ENCODE measurements at places on chromosomes 11 and 22.

GRCh38 chr11:69140635-69141034, 15.1 kb upstream of the SMIM38 start:
- DNase-seq, result no peak

- DNase-seq, result no peak
Measured at GRCh38 chr11:101862391-101863233, 52.2 kb upstream of the CEP126 start.

DNA sequence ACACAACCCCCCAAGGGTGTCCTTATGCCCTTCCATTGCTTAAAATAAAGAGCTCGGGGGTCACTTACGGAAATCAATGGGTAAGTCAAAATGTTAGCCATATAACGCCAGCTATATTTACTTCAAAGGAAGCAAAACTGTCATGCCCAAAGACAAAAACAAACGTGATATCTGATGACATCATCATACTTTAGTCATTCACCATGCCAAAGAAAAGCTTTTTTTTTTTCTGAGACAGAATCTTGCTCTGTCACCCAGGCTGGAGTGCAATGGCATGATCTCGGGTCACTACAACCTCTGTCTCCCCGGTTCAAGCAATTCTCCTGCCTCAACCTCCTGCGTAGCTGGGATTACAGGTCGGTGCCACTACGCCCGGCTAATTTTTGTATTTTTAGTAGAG, 47.7 kb upstream of the SC5D start:
- no peak for DNase-seq

DNA sequence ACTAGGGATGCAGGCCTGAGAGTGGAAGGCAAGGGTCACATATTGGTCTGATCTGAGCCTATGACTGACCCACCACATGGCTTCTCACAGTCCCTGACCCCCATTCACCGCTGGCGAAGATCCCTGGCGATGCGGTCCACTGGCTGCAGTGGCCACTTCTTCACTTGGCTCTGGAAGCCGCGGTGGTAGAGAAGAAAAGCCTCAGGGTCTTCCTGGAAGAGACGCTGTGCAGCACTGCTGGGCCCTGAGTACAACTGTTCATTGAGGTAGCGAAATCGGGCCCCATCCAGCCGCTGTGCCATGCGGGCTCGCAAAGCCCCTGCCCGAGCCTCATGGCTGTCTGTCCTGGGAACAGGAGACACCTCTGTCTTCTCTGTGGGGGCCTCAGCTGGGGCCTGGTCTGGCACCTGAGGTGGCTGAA, 2.4 kb downstream of the RRP8 start:
- no peak for DNase-seq

DNA sequence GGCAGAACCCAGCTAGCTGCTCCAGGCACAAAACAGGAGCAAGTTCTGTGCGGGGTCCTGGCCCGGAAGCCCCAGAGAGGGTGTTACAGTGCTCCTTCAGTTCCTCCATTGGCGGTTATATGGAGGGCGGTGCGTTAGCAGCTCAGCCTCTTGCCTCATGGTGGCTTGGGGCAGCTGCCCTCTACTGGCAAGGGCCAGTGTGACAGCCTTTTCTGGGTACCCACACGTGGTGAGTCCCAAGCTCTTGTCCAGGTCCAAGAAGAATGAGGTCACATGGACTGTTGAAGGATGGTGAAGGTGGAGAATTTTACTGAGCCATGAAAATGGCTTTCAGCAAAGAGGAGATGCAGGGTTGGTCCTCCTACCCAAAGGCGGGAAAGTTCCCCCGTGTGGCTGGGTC, 100.5 kb downstream of the WT1 start:
- no peak for DNase-seq

DNA sequence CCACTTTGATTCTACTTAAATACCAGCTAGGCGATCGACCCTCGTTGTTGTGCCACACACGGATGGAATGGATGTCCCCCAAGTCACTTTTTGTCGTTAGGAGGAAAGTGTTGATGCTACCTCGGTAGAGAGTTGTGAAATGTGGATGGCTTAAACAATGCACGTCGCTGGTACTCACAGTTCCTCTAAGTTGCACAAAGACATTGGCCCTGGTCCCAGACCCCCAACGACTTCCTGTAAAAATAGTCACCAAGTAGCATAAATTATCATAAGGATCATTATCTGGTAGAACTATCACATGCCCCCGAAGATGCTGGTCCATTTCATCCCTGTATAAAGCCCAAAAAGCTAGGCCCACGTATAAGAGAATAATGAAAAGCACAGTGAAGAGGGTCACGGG, 3.8 kb downstream of the PKDREJ start:
- no peak for DNase-seq

GRCh38 chr11:69909561-69910518, 90.6 kb upstream of the FGF3 start:
- DNase-seq, result no peak

- DNase-seq, result no peak
Measured at GRCh38 chr22:40603088-40603605, 33.4 kb downstream of the MRTFA start.

GRCh38 chr11:111469200-111469599, 43.0 kb downstream of the BTG4 start:
- no peak for DNase-seq

DNA sequence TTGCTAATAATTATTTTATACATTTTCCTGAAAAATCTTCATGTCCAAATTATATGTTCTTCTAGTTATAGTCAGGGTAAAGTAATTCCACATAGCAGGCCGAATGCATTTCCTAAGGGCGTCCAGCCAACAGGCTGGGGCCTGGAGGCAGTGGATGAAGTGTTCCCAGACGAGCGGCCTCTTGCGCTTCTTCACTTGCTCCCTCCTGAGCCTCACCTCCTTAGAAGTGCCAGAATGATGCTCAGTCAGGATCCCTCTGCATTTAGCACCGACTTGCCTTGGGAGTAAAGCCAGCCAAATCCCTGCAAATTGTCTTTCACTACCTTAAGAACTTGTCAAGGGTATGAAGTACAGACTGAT, 1.5 kb downstream of the OLFML1 start:
- DNase-seq, result no peak

GRCh38 chr22:30922151-30922611, 46.4 kb downstream of the MORC2 start:
- DNase-seq, result peak; percentile 41

DNA sequence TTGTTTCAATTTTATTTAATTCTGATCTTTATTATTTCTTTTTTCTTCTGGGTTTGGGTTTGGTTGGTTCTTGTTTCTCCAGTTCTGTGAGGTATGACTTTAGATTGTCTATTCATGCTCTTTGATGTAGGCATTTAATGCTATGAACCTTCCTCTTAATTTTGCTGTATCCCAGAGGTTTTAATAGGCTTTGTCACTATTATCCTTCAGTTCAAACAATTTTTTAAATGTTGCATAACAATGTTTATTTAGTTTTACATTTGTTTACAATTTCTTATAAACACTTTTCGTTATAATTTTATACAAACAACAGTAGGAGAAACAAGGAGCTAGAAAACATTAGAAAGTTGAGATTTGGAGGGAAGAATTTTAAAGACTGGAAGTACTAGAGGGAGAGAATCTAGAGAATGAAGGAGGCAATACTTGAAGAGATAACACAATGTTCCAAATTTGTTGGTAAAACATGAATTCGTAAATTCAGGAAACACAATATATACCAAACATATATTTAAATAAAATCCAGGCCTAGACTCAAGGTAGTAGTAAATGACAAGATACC, 96.2 kb upstream of the SERPIND1 start:
- DNase-seq, result no peak

GRCh38 chr11:68325907-68326220, 13.5 kb downstream of the LRP5 start:
- no peak for DNase-seq

DNA sequence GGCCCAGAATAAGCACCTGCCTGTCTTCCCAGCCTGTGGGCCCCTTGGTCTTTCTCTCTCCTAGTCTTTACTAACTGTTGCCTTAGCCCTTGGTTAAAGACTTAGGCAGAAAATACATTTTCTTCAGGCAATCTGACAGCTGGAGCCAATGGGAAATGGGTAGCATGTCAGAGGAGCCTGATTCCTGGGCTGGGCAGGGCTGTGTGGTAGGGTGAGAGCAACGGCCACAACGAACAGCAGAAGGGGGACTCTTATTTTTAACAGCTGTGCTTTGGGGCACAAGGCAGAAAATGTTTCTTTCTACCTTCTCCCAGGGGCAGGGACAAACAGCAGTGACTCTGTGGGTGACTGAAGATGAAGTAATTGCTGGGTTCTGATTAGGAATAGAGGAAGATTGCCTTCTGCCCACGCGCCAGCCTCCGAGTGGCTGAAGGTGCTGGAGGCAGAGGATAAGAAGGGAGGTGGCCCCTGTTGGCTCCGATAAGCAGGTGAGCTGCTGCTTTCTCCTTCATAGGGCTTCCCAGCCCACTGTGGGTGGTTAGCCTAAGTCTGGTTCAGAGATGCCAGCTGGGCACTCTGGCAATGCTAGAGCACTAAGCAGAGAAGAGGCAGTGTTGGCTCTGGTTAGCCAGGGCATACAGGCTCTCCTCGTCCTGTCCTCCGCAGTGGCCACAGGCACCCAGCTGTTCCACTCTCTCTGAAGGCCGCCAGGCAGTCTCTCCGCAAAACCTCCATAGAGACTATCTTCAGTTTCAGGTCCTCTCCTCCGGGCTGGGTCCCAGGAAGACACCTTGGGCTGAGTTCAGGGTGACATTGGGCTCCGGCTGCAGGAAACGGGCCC, 1.5 kb downstream of the YPEL4 start:
- no peak for DNase-seq

DNA sequence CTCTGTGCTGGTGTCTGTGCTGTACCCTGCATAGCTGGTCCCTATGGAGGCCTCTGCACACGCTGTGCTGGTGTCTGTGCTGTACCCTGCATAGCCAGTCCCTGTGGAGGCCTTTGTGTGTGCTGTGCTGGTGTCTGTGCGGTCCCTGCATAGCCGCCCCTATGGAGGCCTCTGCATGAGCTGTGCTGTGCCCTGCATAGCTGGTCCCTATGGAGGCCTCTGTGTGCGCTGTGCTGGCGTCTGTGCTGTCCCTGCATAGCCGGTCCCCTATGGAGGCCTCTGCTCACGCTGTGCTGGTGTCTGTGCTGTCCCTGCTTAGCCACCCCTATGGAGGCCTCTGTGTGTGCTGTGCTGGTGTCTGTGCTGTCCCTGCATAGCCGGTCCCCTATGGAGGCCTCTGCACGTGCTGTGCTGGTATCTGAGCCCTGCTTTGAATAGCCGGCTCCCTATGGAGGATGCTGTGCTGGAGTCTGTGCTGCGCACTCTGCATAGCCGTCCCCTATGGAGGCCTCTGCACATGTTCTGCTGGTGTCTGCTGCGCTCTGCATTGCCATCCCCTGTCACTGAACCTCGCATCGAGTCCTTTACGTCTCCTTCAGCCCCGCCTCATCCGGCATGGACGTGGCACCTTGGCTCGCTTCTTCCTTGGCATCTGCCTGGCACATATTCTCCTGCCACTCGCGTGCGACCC, 6.2 kb downstream of the NADSYN1 start:
- no peak for DNase-seq

GRCh38 chr11:3154001-3154599, 11.0 kb downstream of the OSBPL5 start:
- no peak for DNase-seq

GRCh38 chr11:9815486-9816136, 151.7 kb downstream of the SWAP70 start:
- no peak for DNase-seq

GRCh38 chr22:45866646-45867117, 110.3 kb downstream of the WNT7B start:
- no peak for DNase-seq

- no peak for DNase-seq
Measured at GRCh38 chr11:2547806-2548205, 103.0 kb downstream of the KCNQ1 start.

DNA sequence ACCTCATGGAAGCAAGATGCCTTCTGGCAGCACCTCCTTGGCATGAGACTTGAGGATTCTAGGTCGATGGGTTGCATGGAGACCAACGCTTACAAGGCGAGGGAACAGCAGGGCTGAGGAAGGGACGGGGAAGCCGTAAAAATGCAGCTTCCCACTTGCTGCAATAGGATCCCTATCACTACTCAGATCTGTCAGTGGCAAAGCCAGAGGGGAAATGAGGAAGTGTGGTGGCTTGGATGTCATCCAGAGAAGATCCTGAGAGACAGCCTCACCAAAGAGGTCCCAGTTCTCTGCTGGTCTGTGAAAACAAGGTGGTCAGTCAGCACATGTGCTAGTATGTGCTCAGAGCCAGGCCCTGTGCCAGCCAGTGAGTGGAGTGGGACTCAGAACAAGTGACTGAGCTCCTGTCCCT, 22.2 kb downstream of the CYB5R2 start:
- DNase-seq, result no peak

GRCh38 chr22:39621826-39622225, 51.3 kb downstream of the CACNA1I start:
- DNase-seq, result no peak
